Naive thymus-derived CD8-positive, alpha-beta T cell (primary cell): ENCODE measurements at places on chromosomes 1 and 21.

GRCh38 chr1:114725230-114725629, 8.7 kb upstream of the NRAS start:
- DNase-seq = no peak

GRCh38 chr1:172670791-172671190, 11.9 kb downstream of the FASLG start:
- peak; percentile 76 for DNase-seq

- DNase-seq = no peak
Observed at GRCh38 chr1:174333437-174333836, 114.3 kb upstream of the GPR52 start.

DNA sequence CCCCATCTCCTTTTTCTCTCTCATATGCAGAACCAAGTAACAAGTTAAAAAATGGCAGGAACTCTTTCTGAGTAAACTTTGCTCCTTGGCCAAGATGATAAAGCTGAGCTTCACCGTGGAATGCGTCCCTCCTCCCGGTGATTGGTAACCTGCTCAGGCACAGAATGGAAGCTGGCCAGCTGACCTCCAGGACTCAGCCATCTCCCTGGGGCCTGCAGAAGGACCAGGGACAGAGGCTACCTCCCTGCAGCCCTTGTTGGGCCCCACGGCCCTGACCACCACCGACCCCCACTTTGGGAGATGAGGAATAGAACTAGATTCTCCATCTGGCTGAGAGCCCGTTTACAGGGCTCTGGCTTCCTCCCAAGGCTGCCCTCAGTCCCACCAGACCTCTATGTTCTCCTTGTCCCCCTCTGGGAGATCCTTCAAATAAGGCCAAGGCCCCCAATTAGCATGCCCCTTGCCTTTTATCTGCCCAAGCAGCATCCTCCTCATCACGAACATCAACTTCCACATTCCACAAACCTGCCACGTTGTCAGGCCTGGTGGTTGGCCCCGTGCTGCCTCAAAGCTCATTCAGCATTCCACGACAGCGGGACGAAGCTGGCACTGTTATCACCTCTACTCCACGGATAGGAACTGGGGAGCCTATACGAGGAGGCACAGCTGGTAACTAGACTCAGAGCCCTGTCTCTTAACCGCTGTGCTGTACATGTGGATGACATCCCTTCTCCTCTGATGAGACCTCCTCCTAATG, 74.2 kb downstream of the CD34 start:
- DNase-seq = no peak

DNA sequence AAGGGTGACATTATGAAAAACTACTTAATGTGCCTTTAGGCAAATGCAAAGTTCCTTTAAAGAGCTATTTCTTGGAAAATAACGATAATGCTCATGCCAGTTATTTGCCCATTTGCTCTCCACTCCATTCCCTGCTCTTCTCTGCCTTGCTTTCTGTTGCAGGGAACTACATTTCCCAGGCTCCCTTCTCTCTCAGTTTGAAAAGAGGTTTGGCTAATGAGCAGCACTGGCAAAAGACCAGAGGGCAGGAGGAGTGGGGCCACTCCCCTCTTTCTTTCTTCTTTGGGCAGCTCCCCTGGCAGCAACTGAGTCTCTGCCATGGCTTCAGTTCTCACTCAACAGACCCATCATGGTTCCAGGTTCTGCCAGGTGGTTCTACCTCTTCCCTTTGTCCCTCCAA, 130.5 kb downstream of the RWDD3 start:
- no peak for DNase-seq

DNA sequence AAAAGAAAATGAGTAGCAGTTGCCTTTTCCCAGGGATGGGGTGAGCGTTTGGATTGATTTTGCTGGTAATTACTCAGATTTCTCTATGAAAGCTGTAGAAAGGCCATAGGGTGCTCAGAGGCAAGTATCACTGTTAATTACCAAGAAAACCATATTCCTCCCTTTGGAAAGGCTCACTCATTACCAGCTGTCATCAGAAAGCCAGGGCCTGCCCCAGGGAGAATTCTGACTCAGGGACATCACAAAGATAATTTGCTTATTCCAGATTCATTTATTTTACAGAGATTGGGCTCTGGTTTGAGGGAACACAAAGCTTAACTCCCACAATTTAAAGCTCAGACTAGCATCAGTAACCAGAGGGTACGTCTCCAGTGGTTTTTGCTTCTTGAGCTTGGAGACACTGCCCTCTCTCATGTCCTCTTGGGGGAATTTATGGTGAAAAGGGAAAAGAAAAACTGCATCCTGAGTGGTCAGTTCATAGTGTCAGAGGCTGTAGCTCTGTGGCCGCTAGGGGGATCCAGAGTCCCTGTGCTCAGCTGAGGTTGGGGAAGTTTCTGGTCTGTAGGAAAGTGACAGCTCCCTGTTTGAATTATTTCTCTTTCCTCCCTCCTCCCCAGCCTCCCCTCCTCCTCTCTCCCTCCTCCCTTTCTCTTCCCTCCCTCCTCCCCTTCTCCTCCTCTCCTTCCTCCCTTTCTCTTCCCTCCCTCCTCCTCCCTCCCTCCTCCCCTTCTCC, 204.3 kb downstream of the KCNJ6 start:
- no peak for DNase-seq

GRCh38 chr1:9112961-9113880, 15.7 kb downstream of the GPR157 start:
- no peak for DNase-seq

- DNase-seq = no peak
Observed at GRCh38 chr21:42080788-42081083, 9.6 kb downstream of the UMODL1 start.

GRCh38 chr1:9233241-9233941, 1.2 kb upstream of the H6PD start:
- DNase-seq = no peak

DNA sequence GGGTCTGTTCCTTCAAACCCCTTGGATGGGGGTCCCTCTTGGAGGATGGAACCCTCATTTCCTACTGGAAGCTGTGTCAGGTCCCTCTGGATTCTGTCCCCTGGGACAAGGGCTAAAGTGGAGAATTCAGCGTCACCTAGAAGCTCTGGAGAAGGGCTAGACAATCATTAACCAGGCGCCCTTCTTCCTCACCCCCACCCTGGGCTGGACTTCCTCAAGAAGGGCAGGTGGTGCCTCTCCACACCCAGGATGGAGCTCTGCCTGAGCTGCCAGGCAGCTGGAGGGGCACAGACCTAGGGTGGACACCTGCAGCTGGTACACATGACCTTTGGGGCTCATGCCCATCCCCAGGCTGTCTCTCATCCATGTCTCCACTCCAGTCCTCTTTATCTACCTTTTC, 3.6 kb downstream of the CELF3 start:
- DNase-seq = no peak

- no peak for DNase-seq
Observed at GRCh38 chr1:22579541-22580155, 16.4 kb downstream of the EPHA8 start.

DNA sequence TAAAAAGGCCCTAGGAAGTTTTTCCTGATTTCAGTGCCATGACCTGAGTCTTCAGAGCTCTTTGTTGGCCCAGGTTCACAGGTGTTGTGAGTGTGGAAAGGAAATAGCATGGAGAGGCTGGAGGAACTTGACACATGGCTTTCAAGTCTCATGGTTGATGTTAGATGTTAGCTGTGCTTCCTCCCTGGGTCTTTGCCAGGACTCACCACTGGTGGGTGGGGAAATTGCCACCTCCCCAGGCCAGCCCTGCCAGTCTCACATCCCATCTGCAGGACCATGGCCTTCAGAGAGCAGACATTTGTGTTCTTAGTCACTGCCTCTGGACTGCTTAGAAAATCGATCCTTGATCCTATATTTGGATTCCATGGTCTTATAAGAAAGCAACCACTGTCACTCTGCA, 383.2 kb downstream of the DISC1 start:
- DNase-seq = no peak

GRCh38 chr1:101509370-101509769, 272.6 kb downstream of the S1PR1 start:
- no peak for DNase-seq

DNA sequence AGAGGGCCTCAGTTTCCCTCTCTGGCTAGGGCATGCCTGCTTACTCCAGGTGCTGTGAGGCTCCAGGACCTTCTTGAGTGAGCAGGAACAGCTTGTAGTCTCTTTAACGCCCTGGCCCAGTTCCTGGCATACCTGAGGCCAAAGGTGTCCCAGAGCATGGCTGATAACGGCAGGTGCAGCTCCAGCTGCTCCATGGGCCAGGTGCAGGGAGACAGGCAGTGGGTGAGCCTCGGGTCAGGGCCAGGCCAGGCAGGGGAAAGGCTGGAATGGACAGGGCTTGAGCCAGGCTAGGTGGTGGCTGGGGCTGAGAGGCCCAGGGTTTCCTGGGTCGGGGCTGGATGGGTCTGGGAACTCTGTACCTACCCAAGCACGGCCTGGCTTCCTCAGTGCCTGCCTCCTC, 18.3 kb downstream of the EDN2 start:
- DNase-seq = no peak

- no peak for DNase-seq
Observed at GRCh38 chr21:45364468-45365185, 40.3 kb upstream of the COL18A1 start.
